ENCODE measurements at places on chromosomes 6 and 20.

- DNase-seq, result peak; percentile 57
Measured at GRCh38 chr6:292506-293192, 362 bp downstream of the DUSP22 start.

GRCh38 chr6:138920906-138921305 is 67.1 kb downstream of the REPS1 start:
- no peak for DNase-seq

DNA sequence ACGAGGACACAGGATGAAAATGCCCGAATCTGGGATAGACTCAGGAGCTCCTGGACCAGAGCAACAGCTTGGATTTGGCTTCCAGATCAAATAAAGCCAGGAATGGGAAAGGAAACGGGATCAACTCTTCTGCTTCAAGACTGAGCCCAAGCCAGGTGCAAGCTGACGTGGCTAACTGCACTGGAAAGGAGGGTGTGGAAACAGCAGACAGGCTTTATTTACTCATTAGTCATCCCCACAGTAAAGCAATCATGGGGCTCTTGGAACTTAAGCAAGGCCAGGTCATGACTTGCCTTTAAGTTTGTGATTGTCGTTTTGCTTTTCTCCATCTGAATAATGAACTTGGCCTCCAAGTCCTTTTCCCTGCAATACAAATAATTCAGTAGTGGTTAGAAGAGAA is 45.2 kb downstream of the KIF16B start:
- no peak for DNase-seq

DNA sequence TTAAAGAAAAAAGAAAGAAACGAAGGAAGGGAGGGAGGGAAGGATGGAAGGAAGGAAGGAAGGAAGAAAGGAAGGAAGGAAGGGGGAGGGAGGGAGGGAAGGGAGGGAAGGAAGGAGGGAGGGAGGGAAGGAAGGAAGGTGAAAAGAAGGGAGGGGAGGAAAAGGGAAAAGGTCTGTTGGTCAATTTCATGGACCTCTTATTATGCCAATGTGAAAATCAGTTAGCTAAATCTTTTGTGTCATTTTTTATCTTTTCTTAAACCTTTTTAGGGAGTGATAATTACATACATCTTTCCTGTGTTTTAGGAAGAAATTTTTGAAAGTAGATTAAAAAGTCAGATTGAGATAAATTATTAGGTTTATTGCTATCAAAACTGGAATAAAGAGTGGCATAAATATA is 670.2 kb upstream of the CITED2 start:
- no peak for DNase-seq

DNA sequence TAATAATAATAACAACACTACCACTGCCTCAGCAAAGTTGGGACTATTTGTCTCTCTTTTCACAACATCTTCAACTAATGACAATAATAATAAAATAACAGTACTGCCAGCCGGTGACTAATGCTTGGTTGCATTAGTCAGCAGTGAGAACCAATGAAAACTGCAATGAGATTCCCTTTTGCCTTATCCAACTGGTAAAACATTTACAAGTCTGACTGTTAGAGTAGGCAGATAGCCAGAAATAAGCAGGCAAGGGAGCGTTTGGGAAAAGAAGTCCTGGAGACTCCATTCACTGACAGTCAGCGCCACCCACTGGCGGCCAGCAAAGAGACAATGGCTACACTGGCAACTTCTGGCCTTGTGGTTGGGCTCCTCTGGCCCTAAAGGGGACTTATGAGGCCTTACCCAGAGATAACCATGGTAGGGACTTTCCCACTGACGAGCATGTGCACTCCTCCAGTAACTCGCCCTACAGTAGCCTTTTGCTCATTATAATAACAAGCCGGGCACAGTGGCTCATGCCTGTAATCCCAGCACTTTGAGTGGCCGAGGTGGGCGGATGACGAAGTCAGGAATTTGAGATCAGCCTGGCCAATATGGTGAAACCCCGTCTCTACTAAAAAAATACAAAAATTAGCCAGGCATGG is 3.4 kb upstream of the NSFL1C start:
- DNase-seq, result no peak

- DNase-seq, result no peak
Measured at GRCh38 chr6:116247285-116247684, 6.6 kb downstream of the TSPYL4 start.

DNA sequence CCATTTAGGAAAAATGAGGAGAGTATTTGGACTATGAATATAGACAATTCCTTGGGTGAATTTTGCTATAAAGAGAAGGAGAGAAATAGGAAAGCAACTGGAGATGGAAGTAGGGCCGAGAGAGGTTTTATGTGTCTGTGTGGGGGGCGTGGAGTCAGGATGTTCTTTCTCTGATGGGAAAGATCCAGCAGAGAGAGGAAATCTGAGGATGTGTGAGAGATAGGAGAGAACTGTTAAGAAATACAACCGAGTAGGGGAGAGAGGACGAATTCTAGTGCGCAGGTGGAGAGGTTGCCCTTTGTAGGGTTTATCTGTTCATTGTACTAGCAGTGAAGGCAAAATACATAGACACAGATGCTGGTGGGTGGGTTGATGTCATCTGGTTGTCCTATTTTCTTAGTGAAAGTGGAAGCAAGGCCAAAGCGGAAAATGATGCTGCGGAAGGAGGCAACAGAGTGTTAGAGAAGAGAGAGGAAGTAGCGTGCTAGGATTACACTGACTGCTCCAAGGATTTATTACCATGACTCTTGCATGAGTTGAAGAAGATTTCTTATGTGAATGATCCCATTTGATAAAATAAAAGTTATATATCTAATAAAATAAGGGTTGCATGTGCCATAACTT is 57.7 kb downstream of the CLVS2 start:
- no peak for DNase-seq

- no peak for DNase-seq
Measured at GRCh38 chr6:148064406-148065134, 278.1 kb upstream of the SASH1 start.

DNA sequence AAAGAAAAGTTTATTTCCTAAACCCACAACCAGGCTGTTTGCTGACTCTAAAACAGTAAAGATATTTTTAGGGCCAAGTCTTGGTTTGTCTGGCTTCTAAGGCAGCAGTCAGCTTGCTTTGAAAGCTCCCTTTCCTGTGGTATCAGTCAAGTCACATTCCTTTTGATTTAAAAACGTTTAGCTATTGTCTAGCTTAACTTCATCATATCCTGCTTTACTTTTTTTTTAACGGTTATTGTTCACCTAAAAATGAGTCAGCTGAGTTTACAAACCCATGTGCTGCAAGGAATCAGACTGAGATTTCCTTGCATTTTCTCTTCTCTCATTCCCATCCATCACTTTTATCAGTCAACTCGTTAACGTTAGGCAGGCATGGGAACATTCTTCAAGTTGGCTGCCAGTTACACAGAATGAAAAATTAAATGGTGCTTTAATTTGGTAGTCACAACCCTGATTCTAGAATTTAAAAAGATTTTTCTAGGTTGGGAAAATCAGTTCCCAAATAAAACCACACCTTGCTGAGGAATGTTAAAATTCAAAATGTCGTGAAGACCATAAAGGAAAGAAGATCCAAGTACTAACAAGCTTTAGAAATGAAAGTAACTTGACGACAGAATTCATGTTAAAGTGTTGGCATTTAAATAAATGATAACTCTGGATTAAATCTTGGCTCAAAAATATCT is 45.9 kb downstream of the ELOVL5 start:
- DNase-seq, result no peak

DNA sequence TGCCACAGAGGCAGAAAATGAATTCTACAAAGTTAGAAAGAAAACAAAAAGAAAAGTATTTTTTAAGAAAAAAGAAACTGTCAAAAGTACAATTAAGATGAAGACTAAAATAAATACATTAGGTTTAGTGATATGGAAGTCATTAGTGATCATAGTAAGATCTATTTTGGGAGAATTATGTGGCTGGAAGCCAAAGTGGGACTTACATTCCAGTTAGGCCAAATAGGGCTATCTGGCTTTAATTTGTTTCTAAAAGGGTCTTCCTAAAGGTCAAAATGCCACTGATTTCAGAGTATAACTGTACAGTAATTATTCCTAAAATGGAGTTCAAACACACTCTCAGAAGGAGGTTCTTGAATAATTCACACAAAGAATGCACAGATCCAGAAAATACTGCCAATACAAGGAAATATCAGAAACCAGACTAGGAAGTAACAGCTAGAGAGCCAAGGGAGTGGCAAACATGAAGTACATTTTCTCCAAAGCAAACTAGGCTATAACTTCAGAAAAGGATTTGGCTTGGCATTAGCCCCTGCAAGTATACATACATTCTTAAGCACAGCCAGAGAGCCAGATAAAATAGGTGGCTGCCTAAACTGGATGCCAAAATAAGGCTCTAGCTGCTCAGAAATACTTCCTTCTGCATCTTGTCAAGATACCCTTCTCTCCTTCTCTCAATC is 45.3 kb downstream of the PDSS2 start:
- DNase-seq, result no peak

- DNase-seq, result no peak
Measured at GRCh38 chr20:4060064-4060795, 44.9 kb upstream of the RNF24 start.

DNA sequence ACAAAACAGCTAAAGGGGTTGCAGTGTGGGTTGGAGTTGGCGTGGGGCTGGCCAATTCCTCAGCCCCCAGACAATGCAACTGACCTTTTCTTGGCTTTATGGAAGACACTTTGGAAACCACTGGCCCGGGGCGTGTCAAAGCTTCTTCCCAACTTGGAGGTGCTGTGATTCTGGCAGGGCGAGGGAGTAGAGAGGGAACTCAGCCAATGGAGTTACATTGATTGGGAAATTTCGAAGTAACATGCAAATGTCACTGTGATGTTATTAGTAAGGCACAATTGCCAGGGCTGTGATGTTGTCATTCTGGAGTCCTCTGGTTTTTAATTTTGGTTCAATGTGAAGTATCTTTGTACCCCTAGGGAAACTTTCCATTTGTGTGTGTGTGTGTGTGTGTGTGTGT is 41.5 kb upstream of the EPB41L1 start:
- DNase-seq, result no peak

- no peak for DNase-seq
Measured at GRCh38 chr20:1513801-1514200, 22.6 kb upstream of the SIRPB2 start.

DNA sequence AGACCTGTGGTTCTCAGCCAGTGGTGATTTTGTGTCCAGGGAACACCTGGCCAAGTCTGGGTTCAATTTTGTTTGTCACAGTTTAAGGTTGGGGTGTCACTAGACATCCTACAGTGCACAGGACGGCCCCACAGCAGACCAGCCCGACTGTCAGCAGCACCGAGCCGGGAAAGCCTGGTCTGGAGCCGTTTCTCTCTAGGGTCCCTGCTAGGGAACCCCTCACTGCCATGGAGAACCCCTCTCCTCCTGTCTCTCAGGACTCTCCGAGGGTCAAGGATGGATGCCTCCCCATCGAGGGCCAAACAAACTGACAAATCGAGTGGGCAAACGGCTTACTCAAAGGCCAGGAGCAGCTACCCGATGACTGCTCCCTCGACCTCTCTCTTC is 15.8 kb upstream of the STX16 start:
- no peak for DNase-seq

DNA sequence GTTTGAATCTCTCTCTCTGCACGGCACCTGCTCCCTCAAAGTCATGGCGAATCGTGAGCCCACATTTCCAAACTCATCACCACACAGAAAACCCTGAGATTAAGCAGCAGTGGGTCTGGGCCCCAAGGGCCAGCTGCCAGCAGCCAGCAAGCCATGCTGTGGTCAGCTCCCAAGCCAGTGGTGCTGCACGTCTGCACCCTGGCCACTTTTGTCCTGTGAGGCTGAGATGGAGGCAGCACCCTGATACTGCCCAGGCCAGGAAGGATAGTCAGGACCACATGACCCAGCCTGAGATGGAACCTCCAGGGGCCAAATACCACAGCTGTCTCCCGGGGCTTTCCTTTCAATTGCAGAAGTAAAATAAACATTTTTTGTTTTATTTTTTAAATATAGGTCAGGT is 93.9 kb downstream of the PRND start:
- no peak for DNase-seq

DNA sequence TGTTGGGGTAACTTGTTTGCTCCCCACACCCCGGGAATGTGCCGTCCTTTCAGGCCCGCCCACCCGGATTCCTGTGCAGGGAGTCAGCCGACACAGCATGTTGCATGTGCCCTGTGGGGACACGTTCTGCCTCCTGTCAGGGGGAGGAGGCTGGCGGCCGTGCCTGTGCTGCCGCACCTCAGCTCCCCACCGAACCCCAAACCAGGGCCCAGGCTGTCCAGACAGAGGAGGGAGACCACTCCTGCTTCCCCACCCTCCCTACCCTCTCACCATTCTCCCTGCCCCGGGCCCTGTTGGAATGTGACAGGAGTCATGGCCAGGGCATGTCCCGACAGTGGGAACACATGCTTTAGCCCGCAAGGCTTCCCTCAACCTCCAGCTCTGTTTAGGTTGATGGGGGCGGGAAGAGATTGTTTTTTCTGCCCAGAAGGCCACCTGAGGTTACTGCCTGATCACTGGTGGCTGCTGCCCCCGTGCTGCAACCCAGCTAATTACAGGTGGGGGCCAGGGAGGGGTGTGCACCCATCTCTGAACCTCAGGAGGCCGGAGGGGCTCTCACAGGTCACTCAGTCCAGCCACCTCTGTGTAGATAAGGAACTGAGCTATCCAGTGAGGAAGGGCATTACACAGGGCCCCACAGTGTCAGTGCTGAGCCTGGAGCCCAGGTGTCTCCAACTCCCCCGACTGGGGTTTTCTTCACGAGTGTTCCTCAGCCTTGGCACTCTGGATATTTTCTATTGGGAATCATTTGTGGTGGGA is 13.6 kb downstream of the LRRC73 start:
- DNase-seq, result no peak

DNA sequence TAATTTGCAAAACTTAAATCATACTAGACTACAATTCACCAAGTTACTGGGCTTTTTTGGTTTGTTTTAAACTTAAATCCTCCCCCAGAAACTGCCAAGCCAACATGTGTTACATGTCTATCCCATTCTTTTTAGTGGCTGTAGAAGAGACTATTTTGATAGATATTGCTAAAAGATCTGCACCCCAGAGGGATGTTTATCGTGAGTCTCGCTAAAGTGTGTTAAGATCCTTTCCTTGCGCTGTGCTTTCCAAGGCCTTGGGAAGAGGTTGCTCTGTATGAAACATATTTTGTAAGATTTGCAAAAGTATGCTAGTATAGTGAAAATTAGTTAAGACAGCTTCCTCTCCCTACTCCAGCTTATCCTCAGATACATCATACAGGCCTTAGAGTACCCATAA is 63.0 kb downstream of the GPX5 start:
- no peak for DNase-seq

Data from stimulated activated CD4-positive, alpha-beta T cell treated with anti-CD3 and anti-CD28 coated beads, Interleukin-2, amount 100 ng/mL, for 48 hours (primary cell).